ENCODE measurements at places on chromosomes 4 and X. TPM values are rescaled to one million over a fixed set of nuclear protein-coding genes. Genes with fewer than 3 reads are reported as not detected.

XAGE1A gene
- total RNA-seq, result not detected

LANCL3 gene
- not detected for total RNA-seq

RTL9 gene
- not detected for total RNA-seq

RBMXL3 gene
- total RNA-seq, result not detected

HERC5 gene
- total RNA-seq, result 1.1 TPM

DMP1 gene
- not detected for total RNA-seq

ARMCX2 gene
- total RNA-seq, result 59.8 TPM

TLR7 gene
- total RNA-seq, result not detected

HS6ST2 gene
- total RNA-seq, result 0.08 TPM

CXCL1 gene
- total RNA-seq, result 26.6 TPM

PITX2 gene
- 1.1 TPM for total RNA-seq

LRIT3 gene
- total RNA-seq, result not detected

XAGE2 gene
- not detected for total RNA-seq

MAGEA6 gene
- total RNA-seq, result not detected

DUSP21 gene
- not detected for total RNA-seq

TXK gene
- not detected for total RNA-seq

PABPC5 gene
- total RNA-seq, result 0.82 TPM

SPIN2A gene
- total RNA-seq, result 0.15 TPM

RPS6KA6 gene
- 1.2 TPM for total RNA-seq

NAT8L gene
- total RNA-seq, result under 0.01 TPM

BEND2 gene
- not detected for total RNA-seq
